ENCODE measurements at places on chromosomes 2 and 18. TPM values are rescaled to one million over a fixed set of nuclear protein-coding genes. Genes with fewer than 3 reads are reported as not detected.

DNA sequence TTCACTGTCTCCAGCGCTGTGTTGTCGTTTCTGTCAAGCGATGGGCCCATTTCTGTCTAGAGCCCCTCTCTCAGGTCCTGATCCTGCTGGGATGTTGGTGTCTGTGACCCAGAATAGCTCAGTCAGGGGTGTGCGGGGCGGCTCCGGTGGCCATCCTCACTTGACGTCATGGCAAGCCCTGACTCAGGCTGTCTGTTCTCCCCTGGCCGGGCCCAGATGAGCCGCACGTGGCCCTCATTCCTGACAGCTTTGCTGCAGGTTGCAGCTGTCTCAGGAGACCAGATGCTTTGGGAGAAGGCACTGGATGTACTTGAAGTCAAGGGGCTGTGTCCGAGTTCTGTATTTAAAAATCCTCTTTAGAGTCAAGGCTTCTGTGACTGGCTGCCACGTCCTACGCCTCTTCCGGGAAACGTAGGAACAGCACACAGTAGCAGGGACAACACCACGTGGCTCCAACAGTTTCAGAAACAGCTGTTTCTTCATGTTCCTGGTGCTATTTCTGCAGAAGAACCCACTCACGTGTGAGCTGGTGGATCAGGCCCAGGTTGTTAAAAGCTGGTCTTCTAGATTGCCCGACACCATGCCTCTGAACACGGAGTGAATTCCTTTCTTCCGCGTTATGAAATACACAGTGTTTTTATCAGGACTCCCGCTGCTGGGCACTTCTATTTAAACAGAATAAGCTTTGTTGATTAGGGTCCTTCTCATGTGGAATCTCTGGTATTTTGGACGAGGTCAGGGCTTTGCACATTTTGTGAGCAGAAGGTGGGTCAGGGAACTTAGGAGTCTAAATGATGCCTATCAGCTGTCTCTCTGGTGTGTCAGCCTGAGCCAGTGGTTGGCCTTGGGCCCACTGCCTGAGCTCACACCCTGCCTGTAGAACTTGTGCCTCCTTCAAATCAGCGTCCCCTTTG, 28.3 kb upstream of the NTSR2 start:
- peak; percentile 78 for DNase-seq

GRCh38 chr18:13660510-13660909, 65.8 kb downstream of the FAM210A start:
- peak; percentile 78 for DNase-seq

Gene SNORC
- total RNA-seq = 0.80 TPM

Gene PAPOLG
- 12.9 TPM for total RNA-seq

DNA sequence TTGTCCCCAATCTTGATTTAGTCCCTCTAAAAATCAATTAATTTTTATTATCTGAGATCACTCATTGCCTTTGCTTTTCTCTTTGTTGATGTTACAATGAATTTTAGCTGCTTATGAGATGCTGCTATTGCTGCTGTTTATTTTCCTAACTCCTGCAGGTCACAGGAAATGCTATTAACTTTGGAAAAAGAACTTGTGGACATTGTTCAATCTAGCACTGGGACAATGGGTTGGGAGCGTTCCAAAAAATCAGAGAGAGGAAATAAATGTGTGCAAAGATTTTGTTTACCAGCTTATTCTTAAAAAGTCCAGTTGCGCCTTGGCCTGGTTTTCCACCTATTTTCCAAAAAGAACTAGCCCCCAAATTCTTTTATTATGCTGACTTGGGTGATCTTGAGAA, 268.3 kb downstream of the PTH2R start:
- DNase-seq = peak; percentile 40

DNA sequence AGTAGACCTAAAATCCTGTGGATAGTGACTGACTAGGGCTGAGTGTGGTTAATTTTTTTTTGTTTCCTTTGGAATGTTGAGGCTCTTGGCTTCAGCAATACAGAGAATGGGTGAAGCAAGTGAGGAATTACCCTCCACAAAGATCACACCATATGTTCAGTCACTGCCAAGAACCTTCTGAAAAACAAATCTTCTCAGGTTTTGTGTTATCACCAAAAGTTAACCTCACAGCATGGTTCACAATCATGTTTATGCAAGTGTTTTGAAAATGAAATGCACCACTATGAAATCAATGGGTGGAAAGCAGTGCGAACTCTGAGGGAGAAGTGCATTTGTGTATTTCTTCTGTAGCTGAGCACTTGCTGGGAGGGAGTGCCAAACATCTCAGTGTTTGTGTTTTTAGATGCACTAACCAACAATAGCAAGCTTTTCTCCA, 44.4 kb downstream of the SPATS2L start:
- peak; percentile 52 for DNase-seq

GRCh38 chr2:169561364-169561763, 12.3 kb downstream of the FASTKD1 start:
- DNase-seq = peak; percentile 16

- peak; percentile 96 for DNase-seq
Observed at GRCh38 chr2:70132244-70133126, 45.2 kb downstream of the PCBP1 start.

- no peak for DNase-seq
Observed at GRCh38 chr18:58579561-58580047, 49.3 kb downstream of the ALPK2 start.

Gene CFAP65
- total RNA-seq = not detected

Gene L3MBTL4
- 4.2 TPM for total RNA-seq

DNA sequence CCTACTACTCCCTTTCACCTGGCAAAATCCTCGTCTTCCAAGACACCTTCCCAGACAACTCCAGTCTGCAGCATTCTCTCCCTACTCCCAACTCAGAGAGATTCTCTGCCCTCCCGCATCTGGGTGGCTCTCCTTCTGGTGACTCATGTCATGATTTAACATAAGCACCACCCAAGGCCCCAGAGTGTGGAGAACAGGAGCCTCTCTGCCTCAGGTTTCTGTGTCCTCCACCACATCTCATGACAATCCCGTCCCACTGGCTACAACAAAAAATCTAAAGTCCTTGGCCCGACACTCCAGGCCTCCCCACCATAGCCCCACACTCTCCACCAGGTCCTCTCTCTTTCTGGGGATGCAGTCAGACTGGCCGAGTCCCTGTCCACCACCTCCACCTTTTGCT, 197.1 kb downstream of the BCL11A start:
- DNase-seq = no peak

Gene DSG1
- total RNA-seq = not detected

- no peak for DNase-seq
Observed at GRCh38 chr2:2825062-2825461, 494.0 kb upstream of the MYT1L start.

Gene IDH1
- 37.2 TPM for total RNA-seq

- no peak for DNase-seq
Observed at GRCh38 chr18:57771193-57771592, 31.9 kb downstream of the ATP8B1 start.

DNA sequence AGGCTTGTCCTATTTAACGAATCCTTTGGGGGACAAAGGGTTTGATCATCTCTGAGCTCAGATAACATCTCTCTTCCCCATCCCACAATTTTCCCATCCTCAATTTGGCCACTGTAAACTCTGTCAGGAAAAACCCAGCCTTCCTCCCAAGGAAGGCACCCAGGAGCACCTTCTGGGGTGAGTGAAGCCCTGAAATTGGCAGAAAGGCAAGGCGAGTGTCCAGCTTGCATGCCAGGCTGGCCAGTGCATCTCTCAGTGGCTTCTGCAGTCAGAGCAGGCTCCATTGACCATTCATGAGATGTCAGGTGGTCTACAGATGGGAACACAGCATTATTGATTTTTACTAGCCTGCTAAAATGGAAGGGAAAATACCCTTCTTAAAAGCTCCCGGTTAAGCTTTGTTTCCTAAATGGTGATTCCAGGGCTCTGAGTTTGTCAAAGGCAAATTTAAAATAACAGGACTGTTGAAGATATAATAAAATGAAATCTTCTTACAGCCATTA, 83.2 kb upstream of the BOD1L2 start:
- no peak for DNase-seq

DNA sequence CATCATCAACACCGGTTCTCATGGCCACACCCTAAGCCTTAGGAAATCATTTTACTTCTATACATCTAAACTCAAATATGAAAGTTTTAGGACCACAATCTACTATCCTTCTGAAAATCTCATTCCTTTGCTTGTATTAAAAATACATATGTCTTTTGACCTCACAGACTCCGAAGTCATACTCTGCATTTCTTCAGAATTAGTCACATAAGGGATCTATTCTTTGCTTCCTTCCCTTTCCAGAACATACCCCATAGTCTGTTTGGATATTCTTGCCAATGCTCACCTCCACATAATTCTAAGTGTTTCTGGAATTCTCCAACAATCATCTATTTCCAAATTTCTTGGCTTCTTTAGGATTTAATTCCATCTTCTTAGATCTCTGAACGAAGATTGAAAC, 14.2 kb upstream of the DSG1 start:
- DNase-seq = no peak

DNA sequence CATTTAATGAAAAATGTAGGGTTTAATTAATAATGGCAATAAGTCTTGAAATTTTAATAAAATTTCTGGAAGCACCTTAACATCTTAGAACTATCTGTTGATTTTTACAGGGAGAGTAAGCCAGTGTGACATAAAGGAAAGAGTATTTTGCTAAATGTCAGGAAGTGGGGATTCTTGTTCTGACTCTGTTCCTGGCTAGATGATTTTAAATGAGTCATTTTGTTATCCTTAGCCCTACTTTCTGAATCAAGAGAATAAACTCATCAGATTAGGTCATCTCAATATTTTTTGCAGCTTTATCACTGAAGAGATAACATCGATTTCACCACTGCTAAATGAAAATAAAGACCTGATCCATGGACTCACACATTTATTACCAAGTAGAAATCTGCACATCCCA, 377.5 kb upstream of the CYRIA start:
- DNase-seq = no peak

- no peak for DNase-seq
Observed at GRCh38 chr2:205758500-205758899, 76.2 kb downstream of the NRP2 start.

Gene CRYGD
- not detected for total RNA-seq

GRCh38 chr2:163364736-163365135, 371.1 kb downstream of the FIGN start:
- DNase-seq = no peak

- peak; percentile 67 for DNase-seq
Observed at GRCh38 chr2:69798909-69799526, 30.4 kb upstream of the GMCL1 start.

DNA sequence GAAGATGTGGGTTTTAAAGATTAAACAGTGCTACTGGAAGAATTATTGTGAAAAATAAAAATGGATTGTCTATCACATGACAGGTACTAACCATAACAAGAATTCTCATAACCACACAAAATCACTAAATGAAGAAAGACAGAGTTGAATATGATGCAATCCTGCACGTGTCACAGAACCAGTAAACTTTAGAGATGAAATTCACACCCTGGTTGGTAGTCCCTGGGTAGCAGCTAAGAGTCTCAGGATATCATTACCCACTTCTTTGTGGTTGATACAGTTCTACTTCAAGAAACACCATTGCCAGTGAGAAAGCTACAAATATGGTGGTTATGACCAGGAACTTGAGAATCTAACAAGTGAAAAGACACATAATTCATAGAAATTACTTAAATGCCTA, 450.2 kb downstream of the ERBB4 start:
- no peak for DNase-seq

DNA sequence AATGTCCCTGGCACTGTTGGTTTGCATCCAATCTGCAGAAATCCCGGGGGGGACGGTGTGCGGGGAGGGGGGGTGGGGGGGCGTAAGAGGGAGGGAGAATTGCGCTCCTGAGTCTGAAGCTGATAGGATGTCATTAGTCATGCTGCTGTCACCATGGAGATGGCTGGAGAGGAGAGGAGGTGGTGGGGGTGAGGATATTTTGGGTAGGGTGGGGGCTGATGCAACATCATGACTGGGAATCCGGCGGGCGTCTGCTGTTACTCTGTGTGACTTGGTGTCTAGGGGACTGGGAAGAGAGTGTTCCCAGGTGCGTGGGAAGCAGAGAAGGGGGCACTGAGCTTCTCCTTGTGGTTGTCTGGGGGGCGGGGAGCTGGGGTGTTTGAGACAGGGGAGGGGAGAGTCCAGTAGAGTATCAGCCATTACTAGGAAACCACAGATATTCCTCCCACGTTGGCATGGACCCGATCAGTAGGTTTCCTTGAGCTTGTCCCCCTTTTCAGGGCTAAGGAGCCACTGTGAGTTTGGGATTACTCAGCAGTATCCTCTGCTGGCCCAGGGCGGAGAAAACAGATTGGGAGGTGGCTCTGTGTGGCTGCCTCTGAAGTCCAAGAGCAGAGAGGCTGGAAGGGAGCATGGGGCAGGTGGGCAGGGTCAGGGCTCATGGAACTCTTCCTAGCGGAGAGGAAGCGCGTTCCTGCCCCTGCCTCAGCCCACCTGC, 18.9 kb downstream of the TET3 start:
- no peak for DNase-seq

- DNase-seq = no peak
Observed at GRCh38 chr2:160039166-160039903, 23.1 kb downstream of the PLA2R1 start.

DNA sequence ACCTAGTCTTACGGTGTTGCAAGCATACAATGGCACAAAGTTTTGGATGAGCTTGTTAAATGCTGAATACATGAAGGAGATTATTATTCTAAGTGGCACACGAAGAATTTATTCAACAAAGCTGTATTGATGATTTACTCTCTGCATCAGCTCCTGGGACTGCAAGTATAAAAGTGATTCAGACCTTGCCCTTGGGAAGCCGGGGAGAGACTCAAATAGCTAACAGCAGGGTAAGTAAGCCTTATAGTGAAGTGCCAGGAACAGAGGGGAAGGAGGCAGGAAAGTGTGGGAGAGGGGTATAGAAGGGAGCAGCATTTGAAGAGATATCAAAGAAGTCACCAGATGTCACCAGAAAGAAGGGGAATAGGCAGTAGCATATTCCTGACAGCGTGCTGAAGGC, 115.4 kb downstream of the MCFD2 start:
- no peak for DNase-seq

DNA sequence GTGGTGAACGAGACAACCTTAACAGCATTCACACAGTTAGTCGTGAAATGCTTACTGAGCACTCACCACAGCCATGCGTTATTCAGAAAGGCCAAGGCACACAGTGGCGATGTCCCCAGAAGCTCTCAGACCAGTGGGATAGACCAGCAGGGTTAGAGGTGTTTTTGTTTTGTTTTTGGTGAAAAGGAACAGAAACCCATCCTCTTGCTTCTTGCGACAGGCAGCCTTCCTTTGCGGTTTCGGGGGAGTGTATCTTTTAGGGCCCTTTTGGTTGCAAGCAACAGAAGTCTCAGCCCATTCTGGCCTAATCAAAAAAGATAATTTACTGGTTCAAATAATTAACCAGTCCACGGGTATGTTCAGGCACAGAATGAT, 4.7 kb downstream of the GNLY start:
- DNase-seq = no peak

Gene EIF4E2
- 115 TPM for total RNA-seq

- DNase-seq = peak; percentile 32
Observed at GRCh38 chr2:23756593-23757292, 170.2 kb downstream of the ATAD2B start.
